Ascending aorta (tissue), 2 donors: ENCODE measurements at places on chromosomes 1 and 21. TPM values are rescaled to one million over a fixed set of nuclear protein-coding genes. Genes with fewer than 3 reads are reported as not detected.

AMIGO1 gene
- total RNA-seq: 4.7 TPM

GRCh38 chr1:245953876-245954660 lies 553.0 kb downstream of the SMYD3 start:
- H3K27me3 ChIP-seq: no peaks in the 10 kb centered on the region
- no peaks in the 10 kb centered on the region for H3K36me3 ChIP-seq
- H3K4me1 ChIP-seq: no peaks in the 10 kb centered on the region
- H3K4me3 ChIP-seq: peak overlapping the region; percentile 36

COL24A1 gene
- 0.11 TPM for total RNA-seq

DNA sequence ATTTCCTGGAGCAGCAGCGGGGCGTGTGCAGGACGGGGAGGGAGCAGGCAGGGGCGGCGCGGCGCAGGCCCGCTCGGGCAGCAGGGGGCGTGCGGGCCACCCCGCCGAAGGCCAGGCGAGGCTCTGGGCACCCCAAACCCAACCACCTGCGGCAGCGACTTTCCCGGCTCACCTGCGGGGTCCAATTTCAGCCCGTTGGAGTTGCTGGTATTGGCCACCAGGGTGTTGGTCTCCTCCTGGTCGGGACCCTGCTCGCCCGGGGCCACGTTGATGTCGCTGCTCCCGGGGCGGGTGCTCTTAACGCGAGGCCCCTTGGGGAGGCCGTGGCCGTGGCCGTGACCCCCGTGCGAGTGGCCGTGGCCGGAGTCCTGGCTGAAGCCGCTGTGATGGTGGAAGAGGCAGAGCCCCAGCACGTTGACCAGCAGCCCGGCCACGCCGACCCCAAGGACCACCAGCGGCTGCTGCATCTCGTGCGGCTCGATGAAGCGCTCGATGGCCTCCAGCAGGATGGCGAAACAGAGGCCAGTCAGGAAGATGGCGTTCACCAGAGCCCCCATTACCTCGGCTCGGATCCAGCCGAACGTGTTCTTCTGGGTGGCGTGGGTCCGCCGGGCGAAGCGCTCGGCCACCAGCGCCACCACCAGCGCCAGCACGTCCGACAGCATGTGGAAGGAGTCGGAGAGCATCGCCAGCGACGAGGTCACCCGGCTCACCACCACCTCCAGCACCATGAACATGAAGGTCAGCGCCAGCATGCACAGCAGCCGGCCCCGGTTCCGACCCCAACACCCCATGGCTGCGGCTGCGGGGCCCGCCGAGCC lies 932 bp downstream of the SLC30A1 start:
- peaks cover 48% of the 10 kb centered on the region for H3K4me1 ChIP-seq
- peak; percentile 84 for DNase-seq
- peak overlapping the region; percentile 73 for H3K4me3 ChIP-seq
- H3K27ac ChIP-seq: peak overlapping the region; percentile 92

GRCh38 chr1:151048645-151049032 lies 1.1 kb downstream of the C1orf56 start:
- H3K27me3 ChIP-seq: no peaks in the 10 kb centered on the region
- peak overlapping the region; percentile 77 for H3K4me3 ChIP-seq
- peaks cover 22% of the 10 kb centered on the region for H3K36me3 ChIP-seq
- peak overlapping the region; percentile 88 for H3K27ac ChIP-seq
- no peak for DNase-seq
- no peaks in the 10 kb centered on the region for H3K4me1 ChIP-seq

DNA sequence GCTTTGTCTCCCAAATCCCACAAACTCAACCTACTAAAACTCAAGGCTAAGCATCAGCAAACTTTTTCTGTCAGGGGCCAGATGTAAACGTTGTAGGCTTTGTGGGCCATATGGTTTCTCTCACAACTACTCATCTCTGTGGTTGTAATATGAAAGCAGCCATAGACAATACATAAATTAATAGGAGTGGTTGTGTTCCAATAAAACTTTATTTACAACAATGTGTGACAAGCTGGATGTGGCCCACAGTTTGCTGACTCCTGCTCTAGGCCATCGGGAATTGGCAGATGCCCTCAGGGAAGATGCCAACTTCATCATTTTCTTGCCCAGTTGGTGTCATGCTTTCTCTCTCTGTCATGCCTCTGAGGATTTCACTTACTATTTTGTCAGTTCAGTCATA lies 17.5 kb upstream of the ERRFI1 start:
- peaks cover 2% of the 10 kb centered on the region for H3K4me1 ChIP-seq
- H3K27me3 ChIP-seq: no peaks in the 10 kb centered on the region
- no peak overlapping the region for H3K4me3 ChIP-seq
- no peaks in the 10 kb centered on the region for H3K36me3 ChIP-seq
- H3K27ac ChIP-seq: no peak overlapping the region
- DNase-seq: no peak

- H3K27me3 ChIP-seq: no peaks in the 10 kb centered on the region
- H3K4me3 ChIP-seq: no peak overlapping the region
These were observed 12.5 kb downstream of the OVAAL start for GRCh38 chr1:180571060-180571831.

DNA sequence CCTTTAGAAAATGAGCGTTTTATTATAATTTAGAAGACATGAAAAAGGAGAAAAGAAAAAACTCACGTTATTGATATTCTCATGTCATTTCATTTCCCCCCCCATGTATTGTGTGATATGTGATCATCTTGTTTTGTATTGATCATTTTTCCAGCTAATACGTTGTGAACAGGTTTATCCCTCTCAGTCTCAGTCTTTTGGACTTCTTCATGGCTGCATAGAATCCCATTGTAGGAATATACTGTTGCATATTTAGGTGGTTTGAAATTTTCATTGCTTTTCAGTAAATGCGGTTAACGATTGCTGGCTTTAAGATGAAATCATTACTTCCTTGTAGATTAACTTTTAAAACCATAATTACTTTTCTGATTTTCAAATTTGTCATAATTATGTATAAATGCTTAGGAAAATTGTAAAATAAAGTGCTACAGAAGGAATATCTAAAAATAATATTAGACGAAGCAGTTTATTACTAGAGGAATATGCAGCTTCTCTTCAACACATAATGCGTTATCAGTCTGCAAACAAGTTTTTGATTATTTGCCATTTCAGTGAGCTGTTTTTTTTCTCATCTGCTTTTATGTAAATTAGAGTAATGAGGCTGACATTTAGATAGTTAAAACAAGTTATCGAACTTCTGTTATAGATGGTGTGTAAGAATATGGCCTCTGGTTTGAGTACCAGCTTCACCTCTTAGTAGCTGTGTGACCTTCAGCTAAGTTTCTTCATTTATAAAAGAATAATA lies 1.8 kb downstream of the SON start:
- peak overlapping the region; percentile 79 for H3K4me3 ChIP-seq
- H3K36me3 ChIP-seq: peaks cover 19% of the 10 kb centered on the region

DNA sequence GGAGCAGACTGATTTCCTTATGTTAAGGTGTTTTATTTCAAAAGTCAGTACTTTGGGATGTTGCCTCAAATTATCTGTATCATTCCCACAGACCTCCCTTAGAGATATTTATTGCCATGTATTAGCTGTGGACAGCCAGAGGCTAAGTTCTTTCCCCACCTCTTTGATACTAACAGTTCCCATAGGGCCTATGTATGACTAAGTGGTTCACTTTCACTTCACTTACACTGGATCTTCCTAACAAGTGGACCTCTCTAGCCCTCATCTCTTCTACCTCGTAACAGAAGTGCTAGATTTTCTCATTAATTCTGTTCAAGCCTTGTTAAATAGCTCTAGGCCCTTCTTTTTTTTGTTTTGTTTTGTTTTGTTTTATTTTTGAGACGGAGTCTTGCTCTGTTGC lies 6.2 kb downstream of the TRAF5 start:
- H3K27me3 ChIP-seq: no peaks in the 10 kb centered on the region
- no peaks in the 10 kb centered on the region for H3K36me3 ChIP-seq
- no peak for DNase-seq
- peaks cover 66% of the 10 kb centered on the region for H3K4me1 ChIP-seq
- no peak overlapping the region for H3K4me3 ChIP-seq
